ENCODE measurements at places on chromosomes 4 and X. TPM values are rescaled to one million over a fixed set of nuclear protein-coding genes. Genes with fewer than 3 reads are reported as not detected.

Gene GPR50
- not detected for total RNA-seq

Gene JAKMIP1
- total RNA-seq = not detected

Gene SUPT20HL1
- total RNA-seq = not detected

Gene IGSF1
- total RNA-seq = 1.6 TPM

Gene RAB41
- total RNA-seq = not detected

Gene SLC49A3
- 13.1 TPM for total RNA-seq

Gene MAGEB2
- total RNA-seq = not detected

Gene CTAG1B
- total RNA-seq = not detected

Gene AFF2
- 0.16 TPM for total RNA-seq

Gene PABPC1L2A
- total RNA-seq = not detected
